ENCODE measurements at places on chromosomes 6 and 20.

DNA sequence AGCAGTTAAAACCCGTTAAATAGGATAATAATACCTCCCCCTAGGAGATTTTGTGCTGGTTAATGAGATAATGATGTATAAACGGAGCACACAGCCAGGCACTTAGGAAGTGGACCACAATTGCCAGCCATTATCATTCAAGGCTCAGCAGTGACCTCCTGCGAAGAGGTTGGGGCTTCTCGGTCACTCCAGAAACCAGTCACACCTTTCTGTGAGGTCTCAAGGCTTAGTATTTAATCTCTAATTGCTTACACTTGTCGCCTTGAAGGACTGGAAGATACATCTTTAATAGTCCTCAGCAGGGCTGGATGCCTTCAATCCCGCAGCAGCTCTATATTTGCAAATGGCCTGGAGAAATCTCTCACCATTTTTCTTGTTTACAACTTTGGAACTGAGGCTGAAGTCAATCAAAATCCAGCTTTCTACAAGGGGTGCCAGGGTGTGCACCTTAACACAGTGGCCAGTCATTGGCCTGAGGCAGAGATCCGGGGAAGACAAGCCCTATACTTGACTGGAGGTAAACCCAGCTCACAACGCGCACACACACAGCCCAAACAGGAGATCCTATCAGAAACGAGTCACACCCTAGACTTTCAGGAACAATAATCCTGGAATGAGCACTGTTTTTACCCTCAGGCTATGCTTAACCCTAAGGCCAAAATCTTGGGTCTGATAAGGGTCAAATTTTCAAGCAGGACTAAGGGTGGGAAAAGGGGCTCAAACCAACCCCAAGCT is 1.2 kb downstream of the POU5F1 start:
- DNase-seq, result no peak

DNA sequence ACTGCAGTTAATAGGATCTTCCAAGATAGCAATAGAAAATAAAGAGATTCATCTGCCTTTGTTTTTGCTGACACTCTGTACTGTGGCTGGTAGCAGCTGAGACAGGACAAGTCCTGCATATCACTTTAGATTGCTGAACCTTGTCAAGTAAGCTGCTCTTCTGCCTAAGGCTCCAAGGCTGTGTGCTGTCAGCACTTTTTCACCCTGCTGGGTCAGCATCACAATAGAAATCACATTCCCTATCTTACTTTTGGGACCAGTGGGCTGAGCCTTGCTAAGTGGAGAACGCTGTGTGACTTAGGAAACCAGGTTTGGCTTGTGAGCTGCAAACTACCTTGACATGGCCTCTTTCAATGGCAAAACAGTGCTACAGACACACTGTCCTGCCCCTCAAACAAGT is 263.9 kb downstream of the FRK start:
- peak; percentile 14 for DNase-seq

- no peak for DNase-seq
Observed at GRCh38 chr20:10576411-10577090, 97.2 kb downstream of the JAG1 start.

- DNase-seq, result no peak
Observed at GRCh38 chr6:73664701-73665100, 10.9 kb upstream of the SLC17A5 start.

- DNase-seq, result no peak
Observed at GRCh38 chr6:121305957-121306607, 28.2 kb downstream of the TBC1D32 start.

GRCh38 chr6:46555129-46555528 is 63.9 kb upstream of the RCAN2 start:
- DNase-seq, result no peak

DNA sequence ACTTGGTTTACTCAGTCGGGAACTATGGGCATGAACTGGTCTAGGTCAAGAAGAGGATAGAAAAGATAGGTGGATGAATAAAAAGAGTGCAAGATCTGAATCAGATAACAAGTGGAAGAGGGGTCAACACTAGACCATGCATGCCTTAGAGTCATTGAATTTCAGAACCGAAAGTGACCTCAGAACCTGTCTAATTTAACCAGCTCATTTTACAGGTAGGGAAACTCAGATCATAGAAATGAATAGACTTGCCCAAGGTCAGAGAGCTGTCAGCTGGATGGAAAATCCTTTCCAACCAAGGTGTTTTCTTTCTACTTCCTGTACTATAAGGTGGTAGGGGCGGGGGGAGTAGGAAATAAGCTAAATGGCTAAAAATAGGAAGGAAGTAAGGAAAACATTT is 121.4 kb upstream of the ADGRF1 start:
- no peak for DNase-seq

DNA sequence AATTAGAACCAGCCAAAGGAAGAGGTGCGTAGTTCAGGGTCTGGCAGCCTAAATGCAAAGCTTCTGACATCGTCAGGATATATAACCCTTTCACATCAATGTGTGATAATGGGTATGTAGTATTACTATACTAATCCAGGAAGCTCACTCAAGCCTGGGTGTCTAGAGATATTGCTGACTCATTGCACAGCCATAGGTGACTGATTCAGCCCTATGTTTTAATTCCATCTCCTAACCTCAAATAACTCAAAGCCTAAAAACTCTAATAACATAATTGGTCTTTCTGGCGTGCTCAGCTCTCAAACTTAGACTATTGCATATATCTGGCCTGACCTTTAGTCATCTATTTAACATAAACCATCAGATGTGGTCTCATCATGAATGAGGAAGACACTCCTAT is 658.4 kb downstream of the TBC1D32 start:
- DNase-seq, result no peak

GRCh38 chr6:39114388-39114703 is 640 bp downstream of the SAYSD1 start:
- DNase-seq, result no peak

DNA sequence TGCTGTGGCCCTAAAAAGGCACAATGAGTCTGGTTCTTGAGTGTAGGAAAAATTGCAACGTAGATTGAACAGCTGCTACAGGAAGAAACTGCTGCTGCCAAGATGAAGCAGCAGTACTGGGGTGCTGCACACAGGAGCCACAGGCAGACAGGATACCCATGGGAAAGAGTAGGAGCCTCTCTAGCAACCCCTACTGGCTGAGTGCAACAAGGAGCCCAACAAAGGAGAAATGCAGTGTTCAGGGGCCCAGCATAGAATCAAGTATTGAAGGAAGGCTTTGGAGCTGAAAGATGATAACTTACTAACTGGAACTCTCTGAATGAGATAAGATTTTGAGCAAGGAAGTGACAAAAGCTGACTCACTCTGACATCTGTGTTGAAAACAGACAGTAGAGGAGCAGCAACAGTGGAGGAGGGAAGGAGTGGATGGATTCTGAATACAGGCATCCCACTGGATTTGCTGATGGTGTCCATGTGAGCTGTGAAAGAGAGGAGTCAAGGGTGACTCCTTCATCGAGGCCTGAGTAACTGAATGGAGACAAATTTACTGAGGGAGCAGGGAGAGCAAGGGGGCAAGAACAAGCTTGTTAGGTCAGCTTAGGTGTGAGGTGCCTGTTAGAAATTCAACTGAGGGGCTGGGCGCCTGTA is 534.7 kb upstream of the JARID2 start:
- peak; percentile 63 for DNase-seq
